ENCODE measurements at places on chromosomes 4 and X.

DNA sequence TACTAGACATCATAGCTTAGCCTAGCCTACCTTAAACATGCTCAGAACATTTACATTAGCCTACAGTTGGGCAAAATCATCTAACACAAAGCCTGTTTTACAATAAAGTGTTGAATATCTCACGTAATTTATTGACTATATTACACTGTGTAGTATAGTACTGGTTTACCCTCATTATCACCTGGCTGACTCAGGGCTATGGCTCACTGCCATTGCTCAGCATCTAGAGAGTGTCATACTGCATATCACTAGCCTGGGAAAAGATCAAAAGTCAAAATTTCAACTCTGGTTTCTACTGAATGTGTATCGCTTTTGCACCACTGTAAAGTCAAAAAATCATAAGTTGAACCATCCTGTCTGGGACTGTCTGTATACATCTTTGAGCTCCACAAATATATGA lies 78.6 kb downstream of the CEP44 start:
- no peak for DNase-seq

DNA sequence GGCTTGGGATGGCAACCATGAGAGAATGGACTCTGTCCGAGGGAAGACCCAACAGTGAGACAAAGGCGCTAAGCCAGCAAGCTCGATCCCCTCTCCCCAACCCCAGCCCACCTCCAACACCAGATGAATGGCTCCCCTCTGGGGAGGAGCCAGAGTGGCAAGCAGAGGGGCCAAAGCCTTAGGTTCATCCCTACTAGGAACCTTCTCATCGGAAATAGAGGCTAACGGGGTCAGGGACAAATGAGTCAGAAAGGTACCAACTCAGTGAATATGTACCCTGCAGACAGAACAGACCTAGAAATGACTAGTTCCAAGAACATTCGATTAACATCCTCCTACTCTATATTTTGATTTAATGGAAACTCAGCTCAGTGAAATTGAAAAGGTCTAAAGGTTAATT lies 73.9 kb downstream of the NSG1 start:
- peak; percentile 0 for DNase-seq

GRCh38 chr4:7052923-7053715 lies 9.9 kb downstream of the TADA2B start:
- no peak for DNase-seq

DNA sequence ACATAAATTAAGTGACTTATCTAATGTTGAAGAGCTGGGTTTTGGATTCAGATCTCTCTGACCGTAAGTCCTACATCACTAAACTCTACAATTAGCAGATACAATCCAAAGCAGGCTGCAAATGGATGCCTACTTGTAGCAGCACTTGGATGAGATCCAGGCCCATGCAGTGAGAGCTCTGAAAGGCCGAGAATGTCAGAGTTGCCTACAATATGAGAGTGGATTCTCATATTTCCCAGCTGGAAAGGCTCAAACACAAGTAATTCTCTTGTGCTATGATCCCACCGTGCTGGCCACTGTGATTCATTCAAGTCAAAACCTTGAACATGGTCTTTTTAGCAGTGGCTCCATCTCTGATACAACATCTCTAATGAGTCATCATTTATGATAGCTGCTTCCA lies 125.4 kb upstream of the CHRDL1 start:
- no peak for DNase-seq

DNA sequence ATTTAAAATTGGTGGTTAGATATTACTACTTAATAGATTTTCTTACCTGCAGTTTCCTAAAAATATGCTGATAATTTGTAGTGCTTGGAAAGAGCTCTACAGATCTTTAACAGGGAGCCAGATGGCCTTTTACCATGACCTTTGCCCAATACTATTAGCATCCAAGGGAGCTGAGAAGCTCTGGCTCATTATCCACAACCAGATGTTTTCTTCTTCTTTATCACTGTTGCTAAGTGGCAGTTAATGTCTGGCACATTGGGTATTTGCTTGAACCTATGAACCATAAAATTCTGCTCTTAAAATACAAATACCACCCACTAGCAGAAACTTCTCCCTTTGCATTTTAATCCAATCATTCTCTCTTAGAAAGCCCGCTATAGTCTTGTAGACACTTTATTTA lies 1480.3 kb downstream of the C4orf33 start:
- no peak for DNase-seq

DNA sequence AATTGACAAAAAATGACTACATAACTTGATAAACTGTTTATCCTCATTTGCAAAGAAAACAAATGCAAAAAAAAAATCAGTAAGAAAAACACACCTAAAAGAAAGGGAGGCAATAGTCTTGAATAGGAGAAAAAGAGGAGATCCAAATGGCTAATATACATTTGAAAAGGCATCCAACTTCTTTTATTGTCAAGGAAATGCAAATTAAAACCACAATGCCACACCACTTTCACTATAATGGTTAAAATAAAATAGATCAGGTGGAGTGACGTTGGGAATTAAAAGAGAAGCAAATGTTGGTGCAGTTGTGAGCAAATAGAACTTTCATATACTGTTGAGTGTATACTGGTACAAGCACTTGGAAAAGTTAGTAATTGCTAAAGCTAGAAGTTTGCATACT lies 3.6 kb downstream of the DCAF4L1 start:
- no peak for DNase-seq

DNA sequence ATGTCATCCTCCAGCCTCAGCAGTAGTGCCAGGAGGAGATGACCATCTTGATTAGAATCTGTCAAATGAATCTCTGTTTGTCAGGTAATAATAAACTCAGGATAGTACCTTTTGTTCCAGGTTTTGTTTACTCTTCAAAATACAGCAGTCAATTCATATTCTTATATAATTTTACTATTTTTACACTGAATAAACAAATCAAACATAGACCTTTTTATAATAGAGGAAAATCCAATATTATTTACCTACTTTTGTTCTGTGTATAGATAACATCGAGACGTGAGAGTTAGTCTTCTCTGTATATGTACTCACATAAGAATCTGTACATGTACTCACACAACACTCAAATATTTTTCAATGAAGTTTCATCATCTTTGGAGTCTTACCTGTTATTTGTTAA lies 365.4 kb upstream of the EPHA5 start:
- DNase-seq = no peak

- no peak for DNase-seq
These were observed 336.8 kb upstream of the CLNK start for GRCh38 chr4:11021333-11021732.

- DNase-seq = no peak
These were observed 107.4 kb downstream of the FAM13A start for GRCh38 chr4:88949605-88950004.

DNA sequence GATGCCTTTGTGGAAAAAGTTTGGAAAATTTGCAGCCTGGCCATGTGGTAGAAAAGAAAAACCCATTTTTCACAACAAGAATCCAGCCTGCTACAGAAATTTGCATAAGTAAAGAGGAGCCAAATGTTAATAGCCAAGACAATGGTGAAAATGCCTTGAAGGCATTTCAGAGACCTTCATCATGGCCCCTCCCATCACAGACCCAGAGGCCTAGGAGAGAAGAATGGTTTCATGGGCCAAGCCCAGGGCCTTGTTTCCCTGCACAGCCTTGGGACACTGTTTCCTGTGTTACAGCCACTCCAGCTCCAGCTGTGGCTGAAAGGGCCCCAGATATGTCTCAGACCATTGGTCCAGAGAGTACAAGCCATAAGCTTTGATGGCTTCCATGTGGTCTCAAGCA lies 101.4 kb upstream of the LINC00632 start:
- no peak for DNase-seq

GRCh38 chrX:16979226-16979625 lies 32.8 kb downstream of the REPS2 start:
- no peak for DNase-seq
